ENCODE measurements at places on chromosomes 6 and 20.

DNA sequence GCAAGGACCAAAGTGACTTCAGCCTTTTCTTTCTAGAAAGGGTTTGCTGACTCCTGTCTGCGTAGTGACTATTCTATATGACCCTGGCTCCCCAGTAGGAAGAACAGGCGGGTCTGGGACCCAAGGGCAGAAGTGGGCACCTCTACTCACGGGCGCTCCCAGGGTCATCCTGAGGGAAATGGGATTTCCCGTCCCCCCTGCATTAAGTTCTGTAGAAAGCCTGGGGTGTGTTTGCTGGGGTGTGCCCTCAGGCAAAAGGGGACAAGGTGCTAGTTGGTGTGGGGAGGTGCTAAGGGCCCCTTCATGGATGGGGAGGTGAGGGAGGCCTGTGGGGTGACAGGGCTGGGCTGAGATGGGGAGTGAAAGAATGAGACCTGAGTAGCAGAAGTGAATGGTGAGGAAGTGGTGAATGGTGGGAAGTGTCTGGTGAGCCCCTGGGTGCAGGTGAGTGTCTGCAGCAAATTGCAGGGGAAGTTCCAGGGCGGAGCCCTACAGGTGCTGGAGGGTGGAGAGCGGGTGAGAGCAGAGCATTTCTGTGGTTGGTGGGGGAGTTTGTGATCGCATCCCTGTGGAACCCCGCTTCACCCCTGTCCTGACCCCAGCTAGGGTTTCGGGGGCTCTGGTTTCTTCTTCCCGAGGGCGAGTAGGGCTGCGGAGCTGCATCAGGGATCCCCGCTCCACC lies 21.1 kb downstream of the RAET1L start:
- DNase-seq: no peak

DNA sequence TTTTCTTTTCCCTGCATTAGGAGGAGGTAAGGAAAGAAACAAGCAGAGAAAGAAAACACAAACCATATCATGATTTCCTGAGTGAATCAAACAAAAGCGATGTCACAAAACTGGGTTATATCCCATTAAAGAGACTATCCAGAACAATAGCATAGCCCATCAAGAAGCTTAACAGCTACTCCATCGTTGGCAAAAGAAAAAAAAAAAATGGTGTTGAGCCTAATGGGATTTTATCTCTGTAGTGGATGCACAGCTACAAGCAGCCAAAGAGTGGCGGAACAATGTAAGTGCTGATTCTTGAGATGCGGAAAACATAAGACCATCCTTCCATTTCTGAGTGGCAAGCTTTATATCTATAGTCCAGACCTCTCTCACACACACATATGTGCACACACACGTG lies 106.2 kb upstream of the NRSN1 start:
- DNase-seq: no peak

GRCh38 chr6:118748311-118749062 lies 97.1 kb upstream of the CEP85L start:
- DNase-seq: no peak

DNA sequence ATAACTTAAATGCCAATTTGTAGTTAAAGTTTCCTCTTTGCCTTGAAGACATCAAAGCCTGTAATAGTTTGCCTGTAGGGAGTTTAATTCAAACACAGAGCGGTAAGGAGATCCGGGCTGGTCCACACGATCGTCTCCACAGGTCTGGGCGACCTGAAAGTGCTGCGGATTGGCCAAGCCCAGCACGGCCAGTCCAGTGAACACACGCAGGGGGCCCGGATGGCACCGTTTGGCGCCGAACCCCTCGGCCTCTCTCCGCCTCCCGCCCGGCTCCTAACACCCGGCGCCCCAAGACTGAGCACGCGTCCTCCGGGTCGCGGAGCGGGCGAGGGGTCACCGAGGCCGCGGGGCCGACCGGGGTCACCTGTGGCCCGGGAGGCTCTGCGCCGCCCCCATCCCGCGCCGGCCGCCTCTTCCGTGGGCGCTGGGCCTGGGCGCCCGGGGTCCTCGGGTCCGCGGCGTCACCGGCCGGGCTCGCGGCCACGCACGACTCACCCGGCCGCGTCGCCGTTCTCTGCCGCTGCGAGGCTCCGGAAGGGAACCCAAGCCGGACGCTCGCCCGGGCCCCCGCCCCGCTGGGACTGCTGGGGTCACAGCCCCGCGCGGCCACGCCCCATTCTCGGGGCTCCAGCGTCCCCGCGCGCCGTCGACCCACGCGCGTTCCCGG lies 481 bp downstream of the SERPINB6 start:
- peak; percentile 28 for DNase-seq

- no peak for DNase-seq
Measured at GRCh38 chr20:38001173-38001875, 31.9 kb downstream of the TTI1 start.

GRCh38 chr6:127403636-127404035 lies 55.6 kb downstream of the KIAA0408 start:
- no peak for DNase-seq

DNA sequence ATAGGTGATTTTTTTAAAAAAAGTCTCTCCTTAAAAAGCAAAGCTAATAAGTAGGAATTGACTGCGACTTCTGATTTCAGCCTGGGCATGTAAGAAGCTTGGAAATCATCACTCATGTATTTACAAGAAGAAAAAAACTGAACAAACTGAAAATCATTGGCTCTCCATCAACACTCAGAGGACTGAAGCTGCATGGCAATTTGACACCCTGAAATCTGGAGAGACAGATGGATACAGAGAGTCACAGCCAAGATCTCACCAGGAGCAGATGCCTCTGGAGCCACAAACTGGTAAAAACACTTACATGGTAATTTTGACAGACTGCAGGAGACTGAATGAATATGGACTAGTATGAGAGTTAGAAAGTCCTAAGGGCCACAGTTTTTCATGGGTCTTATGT lies 191.2 kb upstream of the TCF21 start:
- no peak for DNase-seq

GRCh38 chr6:109508166-109508860 lies 25.3 kb upstream of the ZBTB24 start:
- DNase-seq: no peak

- DNase-seq: no peak
Measured at GRCh38 chr20:43838703-43839060, 76.0 kb upstream of the TOX2 start.

GRCh38 chr20:37357481-37358365 lies 11.8 kb downstream of the SRC start:
- no peak for DNase-seq

- DNase-seq: no peak
Measured at GRCh38 chr6:103570431-103570830, 1289.3 kb downstream of the HACE1 start.

GRCh38 chr6:16711546-16712254 lies 49.6 kb downstream of the ATXN1 start:
- no peak for DNase-seq

DNA sequence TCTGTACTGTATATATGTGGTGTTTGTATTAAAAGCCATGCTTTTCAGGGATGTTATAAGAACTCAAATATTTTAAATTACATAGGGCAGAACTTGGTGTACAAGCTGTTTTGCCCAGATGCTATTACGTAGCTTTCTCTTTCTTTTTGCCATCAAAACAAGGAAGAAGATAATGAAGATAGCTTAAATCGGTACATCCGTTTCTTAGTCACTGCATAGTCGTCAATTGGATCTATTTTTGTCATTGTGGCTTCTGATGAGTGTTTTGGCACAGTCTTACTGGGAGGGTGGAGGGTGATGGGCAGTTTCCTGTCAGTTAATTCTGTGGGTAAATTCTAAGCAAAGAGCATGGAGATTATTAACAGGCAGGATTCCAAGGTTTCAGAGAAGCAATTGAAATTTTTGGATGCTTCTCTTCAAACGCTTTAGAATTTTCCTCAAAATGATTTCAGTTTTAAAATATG lies 649.1 kb upstream of the GJE1 start:
- peak; percentile 16 for DNase-seq

DNA sequence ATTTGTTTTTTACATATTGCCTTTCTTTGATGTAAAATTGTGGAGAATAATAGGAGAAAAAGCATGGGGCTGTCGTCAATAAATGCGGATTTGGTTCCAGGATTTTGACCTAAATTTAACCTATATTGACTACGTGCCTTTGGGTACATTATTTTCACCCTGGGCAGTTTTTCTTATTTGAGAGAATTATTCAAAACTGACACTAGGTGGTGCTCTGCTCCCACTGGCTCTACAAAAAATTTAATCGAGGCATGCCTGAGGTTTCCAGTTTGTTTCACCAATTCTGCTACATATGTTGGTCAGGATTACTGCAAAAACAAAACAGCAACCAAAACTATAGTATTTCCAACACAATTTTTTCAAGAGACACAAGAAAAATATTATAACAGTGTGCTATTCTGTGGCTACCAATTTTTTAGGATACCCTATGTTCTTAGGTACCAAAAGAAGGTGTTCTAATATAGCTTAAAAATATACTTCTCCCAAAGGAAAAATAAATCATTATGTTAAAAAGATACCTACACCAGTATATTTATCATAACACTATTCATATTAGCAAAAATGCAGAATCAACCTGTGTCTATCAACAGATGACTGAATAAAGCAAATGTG lies 48.6 kb upstream of the FABP7 start:
- no peak for DNase-seq

GRCh38 chr6:136446579-136447187 lies 103.5 kb downstream of the MAP7 start:
- DNase-seq: no peak

DNA sequence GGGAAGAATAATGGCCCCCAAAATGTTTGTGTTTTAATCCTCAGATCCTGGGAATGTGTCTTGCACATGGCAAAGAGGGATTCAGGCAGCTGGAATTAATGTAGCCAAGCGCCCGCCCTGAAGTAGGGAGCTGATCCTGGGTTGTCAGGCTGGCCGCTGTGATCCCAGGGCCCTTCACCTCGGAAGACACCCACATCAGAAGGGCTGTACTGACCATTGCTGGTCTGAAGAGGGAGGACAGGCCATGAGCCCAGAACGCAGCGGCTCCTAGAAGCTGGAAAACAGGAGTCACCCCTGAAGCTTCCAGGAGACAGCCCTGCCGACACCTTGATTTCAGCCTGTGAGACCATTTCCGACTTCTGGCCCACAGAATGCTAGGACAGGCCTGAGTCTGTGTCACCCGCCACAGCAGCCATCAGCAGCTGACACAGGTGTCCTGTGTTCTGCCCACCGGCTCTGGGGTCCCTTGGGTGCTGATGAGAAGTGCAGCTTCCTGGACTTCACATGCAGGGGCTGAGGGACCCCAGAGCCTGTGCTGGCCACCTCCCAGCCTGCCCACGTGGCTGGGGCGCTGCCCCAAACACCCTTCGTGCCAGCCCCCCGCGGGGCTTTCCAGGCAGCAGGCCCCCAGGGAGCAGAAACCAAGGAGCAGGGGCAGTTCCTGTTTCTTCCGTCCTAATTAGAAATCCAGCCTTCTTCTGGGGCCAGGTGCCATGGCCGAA lies 86.3 kb downstream of the ERMARD start:
- DNase-seq: no peak

- no peak for DNase-seq
Measured at GRCh38 chr20:11015440-11015839, 341.6 kb upstream of the JAG1 start.

GRCh38 chr6:14943116-14943515 lies 302.8 kb upstream of the JARID2 start:
- no peak for DNase-seq

GRCh38 chr6:64411226-64411625 lies 775.6 kb downstream of the PHF3 start:
- no peak for DNase-seq

GRCh38 chr6:142489722-142490610 lies 188.2 kb downstream of the ADGRG6 start:
- no peak for DNase-seq

GRCh38 chr20:23583526-23583925 lies 15.2 kb upstream of the CST9L start:
- DNase-seq: no peak

DNA sequence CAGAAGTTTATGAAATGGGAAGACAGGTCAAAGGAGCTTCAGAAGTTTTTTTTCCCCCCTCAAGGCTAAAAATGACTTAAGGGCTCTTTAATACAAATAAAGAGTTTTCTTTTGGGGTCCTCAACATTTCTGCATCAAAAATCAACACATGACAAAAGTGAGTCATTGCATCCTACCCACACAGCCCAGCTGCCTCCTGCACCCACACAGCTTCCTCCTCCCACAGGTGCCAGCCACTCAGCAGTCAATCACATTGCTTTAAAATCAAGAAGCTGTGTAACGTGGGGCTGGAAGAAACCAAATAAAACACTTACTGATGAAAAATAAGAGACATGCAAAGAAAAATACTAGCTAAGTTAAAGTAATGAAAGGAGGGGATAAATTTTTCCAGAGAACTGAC lies 68.5 kb downstream of the MAP3K5 start:
- no peak for DNase-seq

GRCh38 chr20:57781901-57782300 lies 72.1 kb upstream of the PMEPA1 start:
- no peak for DNase-seq

DNA sequence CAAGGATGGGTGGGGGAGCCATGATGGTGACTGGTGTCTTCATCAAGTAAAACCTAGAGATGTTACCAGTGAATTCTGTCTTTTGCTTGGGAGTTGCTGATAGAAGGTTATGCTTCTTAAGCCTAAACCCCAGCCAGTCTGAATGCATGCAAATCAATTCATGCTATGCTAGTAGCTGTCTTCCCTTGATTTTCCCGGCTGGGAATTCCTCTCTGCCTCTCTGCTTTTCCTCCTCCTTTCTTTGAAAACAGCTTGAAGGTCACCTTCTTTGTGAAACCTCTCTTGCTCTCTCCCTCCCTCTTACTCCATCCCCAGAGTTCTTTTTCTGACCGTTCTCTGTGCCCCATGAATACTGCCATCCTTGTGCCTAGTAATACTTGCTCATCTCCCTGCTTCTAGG lies 58.9 kb downstream of the TMEM200A start:
- no peak for DNase-seq

GRCh38 chr6:37624606-37625574 lies 72.8 kb downstream of the MDGA1 start:
- DNase-seq: peak; percentile 4

DNA sequence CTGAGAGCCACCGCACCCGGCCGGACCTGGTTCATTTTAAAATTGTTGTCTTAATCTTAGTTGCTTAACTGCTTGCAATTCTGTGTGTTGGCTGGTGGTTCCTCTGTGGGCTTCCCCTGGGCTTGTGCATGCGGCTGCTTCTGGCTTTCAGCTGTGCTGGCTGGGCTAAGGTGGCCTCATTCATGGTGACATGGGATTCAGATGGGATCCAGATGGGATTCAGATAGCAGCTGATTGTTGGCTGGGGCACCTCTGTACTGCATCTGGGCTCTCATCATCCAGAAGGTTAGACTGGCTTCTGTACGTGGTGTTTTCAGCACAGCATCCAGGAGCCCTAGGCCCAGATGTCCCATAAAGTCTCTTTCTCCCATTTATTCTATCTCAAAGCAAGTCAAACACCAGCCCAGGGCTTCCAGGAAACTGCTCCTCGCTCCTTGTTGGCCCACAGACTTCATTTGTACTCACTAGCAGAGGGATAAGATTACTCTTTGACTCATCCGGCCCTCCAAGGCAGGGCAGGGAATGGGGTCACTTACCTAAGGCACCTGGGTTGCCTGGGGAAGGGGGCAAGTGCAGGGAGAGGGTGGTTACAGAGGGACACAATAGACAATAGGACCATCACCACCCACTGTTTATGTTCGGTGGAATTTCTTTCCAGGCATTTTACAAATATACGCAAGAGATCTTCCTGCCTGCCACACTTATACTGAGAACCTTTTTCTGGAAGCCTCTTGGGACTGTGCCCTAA lies 10.2 kb upstream of the PEDS1 start:
- DNase-seq: no peak
